ENCODE measurements at places on chromosomes 1 and 21.

DNA sequence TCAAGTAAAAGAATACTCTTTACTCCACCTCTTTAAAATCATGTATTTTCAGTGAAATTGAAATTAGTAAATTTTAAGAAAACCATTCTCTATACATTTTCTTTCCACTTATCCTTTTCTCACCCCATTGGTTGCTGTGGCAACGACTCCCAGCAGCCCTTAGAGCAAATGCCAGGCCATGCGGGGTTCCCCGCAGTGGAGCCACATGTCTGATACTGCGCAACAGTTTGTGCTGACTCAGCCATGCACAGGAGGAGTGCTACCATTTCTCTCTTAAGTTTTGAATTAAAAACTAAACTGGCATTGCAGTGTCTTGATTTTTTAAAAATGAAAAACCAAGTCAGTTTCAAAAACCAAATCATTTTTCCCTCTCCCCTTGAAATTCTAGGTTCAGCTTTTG lies 214.1 kb upstream of the L1TD1 start:
- DNase-seq: no peak

GRCh38 chr1:211359876-211360275 lies 33.2 kb downstream of the TRAF5 start:
- no peak for DNase-seq

DNA sequence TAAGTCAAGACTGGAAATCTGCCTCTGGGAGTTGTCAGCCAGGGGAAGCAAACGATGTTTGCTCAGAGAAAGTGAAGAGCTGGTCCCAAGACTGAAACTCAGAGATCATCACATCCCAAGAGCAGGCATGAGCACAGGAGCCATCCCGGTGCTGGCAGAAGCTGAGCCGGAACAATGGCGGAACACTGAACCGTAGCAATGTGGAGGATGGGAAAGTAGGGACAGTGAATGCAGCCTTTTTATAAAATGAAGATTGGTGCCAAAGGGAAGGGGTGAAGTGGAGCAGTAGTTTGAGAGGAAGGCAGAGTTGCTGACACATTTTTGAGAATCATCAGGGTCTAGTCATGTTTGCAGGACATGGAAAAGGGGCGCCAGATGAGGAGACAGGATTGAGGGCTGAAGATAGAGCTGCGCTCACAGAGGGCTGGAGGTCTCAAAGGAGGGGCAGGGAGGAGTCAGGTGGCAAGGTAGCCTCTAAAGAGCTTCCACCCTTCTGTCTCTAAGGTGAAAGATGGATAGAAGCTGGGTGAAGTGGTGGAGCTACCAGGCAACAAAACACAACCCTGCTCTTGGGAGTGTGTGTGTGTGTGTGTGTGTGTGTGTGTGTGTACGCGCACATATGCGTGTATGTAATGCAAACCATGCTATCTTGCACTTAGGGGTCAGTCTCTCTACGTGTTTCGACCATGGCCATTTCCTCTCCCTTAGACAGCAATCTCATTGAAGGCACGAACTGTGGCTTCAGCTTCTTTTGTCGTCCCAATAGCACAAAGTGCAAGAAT lies 94.3 kb upstream of the IRF2BP2 start:
- DNase-seq: no peak

DNA sequence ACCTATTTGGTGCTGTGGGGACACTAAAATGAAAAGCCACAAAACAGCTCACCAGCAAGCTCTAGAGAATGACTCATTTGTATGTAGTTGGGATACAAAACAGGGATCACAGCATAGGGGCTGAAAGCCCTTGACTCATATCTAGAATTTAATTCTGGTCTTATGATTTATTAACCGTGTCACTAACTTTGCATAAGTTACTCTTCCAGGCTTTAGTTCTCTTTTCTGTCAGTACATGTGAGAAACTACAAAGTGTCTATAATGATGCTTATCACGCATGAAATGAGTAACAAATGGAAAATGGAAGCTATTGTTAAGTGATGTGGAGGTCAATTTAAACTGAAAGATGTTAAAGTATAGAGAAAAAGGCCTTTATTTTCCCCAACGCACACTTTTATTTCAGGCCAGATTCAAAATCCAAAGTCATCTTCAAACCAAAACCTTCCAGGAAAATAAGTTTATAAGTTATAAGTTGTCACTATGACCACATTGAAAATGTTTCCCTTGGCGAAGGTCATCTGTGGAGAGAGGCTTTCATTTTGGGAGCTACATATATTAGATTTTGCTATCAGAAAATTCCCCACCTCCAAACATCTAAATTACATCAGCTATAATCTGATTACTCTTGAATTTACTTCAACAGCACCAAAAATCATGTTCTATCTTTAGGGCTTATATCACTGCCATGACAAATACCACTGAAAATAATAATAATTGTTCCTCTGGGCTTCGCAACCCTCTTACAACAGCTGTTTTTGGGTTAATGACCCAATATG lies 430.5 kb downstream of the MRPL39 start:
- DNase-seq: no peak

DNA sequence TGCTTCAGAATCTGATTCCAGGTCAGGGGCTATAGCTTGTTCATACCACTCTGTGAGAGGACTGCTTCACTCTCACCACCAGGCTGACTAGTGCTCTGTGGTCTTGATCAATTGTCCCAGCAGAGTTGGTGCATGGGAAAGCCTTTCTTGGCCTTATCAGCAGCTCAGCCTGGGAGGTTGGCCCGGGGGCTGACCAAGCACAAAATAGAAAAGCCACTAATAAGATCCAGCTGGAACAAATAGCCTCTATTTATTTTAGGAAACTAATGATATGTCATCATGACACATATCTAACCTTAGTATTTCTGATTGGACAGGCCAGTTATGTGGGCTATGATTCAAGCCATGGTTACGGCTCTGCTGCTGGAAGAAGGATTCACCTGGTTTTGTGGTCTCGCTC lies 134.2 kb downstream of the GDAP2 start:
- no peak for DNase-seq

DNA sequence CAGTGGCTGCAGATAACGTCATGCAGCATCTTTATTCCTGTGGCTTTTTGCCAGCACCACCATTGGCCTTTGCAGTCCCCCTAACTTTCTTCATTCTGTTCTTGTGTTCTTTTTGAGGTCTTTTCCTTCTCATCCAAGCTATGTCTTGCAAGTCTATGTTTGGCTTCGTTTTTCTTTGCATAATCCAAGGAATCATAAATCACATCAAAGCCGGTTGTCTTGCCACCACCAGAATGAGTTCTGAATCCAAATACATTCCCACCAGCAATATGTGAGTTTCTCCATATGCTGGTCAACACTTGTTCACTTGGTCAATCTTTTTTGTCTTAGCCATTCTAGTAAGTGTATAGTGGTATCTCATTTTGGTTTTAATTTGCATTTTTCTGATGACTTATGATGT lies 70.6 kb upstream of the AK4 start:
- no peak for DNase-seq

DNA sequence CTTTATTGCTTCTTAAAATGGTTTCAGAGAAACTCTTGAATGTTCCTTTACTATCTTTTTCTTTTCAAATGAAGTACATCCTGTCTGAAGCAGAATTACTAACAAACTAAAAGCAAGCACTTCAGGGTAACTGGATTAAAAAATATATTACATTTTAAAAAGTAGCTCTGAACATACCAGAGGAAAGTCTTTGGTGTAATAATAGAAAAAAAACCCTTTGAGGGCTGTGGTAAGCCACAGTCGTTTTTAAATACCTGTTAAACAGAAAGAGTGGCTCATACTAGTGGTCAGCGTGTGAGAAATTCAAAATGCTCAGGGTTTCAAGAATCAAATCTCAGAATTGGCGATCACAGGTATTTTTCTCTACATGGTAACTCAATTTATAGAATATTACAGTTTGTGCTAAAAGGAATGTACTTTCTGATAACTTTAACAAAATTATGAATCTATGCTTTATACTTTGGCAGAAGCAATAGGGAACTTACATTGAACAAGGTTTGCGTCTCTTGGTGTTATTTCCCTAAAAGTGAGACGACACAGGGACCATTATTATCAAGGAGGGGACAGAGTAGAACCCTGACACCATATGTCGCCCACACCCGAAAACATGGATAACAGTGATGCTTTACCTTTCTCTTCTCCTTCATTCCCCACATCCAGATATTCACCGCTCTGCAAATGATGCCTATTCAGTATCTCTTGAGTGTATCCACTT lies 97.0 kb upstream of the DPH5 start:
- DNase-seq: no peak

- DNase-seq: no peak
Measured at GRCh38 chr21:34594566-34595234, 20.2 kb downstream of the RCAN1 start.

DNA sequence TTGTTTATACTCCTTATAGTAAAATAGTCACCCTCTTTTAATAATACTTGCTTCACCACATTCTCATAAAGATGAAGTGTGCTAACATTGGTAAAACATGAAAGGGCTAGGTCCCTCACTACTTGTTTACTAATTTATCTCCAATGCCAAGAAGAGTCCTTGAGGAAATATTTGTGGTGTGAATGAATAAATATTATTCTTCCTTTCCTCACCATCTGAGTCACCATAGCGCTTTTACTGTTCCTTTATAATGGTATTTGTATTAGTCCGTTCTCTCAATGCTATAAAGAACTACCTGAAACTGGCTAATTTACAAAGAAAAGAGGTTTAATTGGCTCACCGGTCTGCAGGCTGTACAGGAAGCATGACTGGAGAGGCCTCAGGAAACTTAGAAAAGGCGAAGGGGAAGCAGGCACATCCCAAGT lies 222.8 kb upstream of the ZRANB2 start:
- DNase-seq: no peak

- DNase-seq: no peak
Measured at GRCh38 chr1:9586147-9586766, 2.5 kb upstream of the TMEM201 start.

- no peak for DNase-seq
Measured at GRCh38 chr1:18548643-18549042, 67.9 kb downstream of the KLHDC7A start.

DNA sequence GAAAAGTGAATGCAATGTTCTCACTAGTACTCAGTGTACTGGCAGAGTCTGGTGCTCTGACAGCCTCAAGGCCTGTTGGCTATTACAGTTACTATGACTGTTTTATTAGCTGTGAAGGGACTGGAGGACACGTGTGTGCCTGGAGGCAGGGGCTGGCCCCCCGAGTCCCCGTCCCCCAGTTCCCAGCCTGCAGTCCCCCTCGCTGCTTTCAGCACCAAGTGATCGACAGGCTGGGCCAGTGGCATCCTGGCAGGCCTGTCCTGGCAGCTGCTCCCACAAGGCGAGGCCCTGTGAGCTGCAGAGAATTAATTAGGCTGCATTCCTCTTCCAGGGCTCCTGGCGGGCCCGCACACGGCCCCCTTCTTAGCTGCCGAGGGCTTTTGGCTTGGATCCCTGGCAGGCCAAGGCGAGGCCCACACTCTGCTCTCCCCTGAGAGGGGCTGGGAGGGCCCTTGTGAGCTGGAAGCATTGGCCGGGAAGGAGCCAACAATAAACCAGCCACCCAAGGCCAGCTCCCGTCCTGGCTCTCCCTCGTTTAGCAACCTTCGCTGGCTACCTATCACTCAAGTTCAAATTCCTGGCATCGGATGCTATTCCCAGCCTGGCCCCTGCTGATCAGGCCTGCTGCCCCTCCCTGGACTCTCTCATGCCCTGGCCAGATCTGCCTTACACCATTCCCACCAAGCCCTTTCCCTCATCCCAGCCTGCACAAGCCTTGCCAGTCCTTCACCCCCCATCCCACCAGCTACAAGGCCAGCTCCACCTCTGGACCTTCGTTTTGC lies 9.8 kb downstream of the EDN2 start:
- no peak for DNase-seq

DNA sequence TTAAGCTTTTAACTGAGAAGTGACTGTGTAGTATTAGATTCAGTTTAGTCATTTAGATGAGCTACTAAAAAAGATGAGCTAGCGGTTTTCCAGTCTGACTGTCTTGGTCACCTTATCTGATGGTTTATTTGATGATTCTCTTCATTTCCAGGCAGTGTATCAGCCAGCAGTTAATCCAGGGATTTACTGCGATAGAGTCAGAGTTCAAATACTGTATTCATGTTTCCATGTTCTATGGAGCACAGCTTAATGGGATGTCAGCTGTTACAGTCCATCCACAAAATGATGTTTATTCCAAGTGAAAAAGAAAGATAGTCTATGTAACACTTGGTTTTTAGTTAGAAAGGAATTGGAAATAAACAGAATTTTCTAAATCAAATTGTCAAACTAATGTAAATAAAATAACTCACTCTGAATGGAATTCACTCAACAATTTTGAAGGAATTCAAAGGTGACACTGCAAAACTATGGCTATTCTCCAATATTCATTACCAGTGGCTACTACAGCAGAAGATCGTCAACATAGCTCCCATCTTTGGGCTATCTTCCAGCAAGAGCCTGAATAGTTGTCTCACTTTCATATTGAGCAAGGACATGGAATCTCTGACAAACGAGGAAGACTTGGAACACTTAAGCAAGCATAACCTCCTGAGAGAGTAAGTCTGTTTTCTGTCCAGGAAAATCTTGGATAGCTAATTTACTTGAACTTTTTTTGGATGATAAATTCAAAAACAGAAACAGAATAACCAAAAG lies 54.6 kb upstream of the DPT start:
- DNase-seq: no peak

DNA sequence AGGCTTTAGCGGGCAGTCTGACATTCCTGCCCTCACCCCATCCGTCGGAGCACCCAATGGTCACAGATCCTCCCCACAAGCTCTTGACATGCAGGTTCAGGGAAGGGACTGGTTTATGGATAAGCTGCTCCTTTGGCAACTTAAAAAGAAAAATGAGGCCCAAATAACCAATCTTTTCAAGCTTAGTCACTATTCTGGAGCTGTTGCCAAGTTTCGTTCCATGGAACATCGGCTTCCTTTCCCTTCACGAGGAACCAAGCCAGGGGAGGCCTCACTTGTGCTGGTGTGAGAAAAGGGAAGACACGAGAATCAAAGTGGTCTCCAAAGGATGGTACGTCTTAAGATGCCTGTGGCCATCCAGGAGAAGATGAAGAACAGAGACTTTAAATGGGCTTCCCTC lies 46.1 kb upstream of the LPAR3 start:
- no peak for DNase-seq

DNA sequence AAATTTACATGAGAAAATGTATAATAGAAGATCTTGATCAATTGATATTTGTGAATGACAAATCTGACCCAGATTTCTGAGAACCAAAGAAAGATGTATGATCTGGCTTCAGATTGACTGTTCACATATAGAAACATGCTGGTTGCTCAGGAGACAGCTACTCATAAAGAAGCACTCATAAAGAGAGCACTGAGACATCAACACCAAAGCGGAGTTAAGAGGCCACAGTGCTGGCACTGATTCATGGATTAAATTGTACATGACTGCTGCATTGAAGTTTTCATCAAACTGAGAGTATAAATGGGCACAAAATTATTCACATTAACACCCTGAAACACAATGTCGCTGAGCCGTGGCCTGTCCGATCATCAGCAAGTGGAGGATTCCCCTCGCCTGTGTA lies 46.2 kb downstream of the SH3GLB1 start:
- DNase-seq: no peak

GRCh38 chr21:20999659-21000058 lies 1.4 kb downstream of the NCAM2 start:
- peak; percentile 40 for DNase-seq
